Gastroesophageal sphincter (tissue), 4 donors: ENCODE measurements at places on chromosomes 6 and 20.

DNA sequence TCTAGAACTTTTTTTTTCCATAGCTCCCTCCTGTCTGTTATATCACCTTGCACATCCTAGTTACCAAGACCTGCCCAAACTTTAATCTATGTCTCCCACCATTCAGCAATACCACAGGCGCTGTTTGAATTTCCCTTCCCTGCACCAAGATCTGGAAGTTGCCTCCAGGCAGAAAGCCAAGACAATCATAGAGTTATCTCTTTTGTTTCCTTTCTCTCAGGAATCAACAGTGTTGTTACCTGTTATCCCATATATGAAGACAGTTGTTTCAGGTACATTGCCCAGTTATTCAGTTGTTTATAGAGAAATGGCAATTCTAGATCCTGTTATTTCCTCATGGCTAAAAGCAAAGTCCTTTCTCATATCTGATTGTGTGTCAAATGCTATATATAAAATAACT, 63.2 kb downstream of the PDSS2 start:
- ATAC-seq: no peak

- ATAC-seq: no peak
These were observed 2.1 kb upstream of the MTHFD1L start for GRCh38 chr6:150863213-150863928.

GRCh38 chr6:30615219-30615957, 1.7 kb downstream of the PPP1R10 start:
- no peak for ATAC-seq

- ATAC-seq: no peak
These were observed 1323.1 kb upstream of the CITED2 start for GRCh38 chr6:140697585-140697984.

DNA sequence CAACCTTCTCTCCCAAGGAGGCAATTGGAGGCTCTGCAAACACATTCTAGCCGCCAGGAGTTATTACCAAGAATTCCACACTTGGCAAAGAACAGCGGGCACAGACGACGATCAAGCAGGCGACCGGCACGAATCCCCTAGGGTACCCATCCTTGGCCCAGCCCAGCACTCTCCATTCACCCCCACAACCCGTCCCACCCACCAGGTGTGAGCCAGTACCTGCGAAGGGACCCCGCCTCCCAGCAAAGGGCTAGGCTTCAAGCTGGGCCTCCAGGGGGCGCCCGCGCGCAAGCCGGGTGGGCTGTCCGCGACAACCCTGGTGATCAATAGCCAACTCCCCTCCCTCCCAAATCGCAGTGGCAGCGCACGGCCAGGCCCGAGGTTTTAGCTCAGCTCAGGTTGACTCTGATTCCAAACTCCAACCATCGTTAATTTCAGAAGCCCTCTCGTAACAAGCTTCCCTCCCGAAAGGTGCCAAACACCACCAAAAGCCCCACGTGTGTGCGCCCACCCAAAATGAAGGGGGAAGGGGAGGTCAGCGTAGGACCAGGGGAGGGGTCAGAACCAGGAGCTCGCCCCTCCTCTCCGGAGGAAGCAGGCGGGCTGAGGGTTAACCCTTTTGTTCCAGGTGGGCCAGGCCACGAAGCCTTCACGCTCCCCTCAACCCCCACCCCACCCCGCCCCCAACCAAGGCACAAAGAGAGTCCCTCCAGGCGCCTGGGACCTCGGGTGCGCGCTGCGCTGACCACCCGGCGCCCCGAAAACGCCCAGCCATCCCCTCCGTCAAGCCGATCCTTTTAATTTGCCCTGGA, 2.1 kb downstream of the SALL4 start:
- ATAC-seq: peak; percentile 51

DNA sequence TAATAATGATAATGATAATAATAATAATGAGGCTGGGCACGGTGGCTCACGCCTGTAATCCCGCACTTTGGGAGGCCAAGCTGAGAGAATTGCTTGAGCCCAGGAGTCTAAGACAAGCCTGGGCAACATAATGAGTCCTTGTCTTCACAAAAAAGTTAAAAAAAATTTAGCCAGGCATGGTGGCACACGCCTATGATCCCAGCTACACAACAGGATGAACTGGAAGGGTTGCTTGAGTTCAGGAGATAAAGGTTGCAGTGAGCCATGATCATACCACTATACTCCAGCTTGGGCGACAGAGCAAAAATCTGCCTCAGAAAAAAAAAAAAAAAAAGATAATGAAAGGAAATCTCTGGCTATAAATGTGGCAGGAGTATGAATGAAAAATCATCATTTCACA, 213.4 kb downstream of the HIVEP2 start:
- ATAC-seq: no peak

DNA sequence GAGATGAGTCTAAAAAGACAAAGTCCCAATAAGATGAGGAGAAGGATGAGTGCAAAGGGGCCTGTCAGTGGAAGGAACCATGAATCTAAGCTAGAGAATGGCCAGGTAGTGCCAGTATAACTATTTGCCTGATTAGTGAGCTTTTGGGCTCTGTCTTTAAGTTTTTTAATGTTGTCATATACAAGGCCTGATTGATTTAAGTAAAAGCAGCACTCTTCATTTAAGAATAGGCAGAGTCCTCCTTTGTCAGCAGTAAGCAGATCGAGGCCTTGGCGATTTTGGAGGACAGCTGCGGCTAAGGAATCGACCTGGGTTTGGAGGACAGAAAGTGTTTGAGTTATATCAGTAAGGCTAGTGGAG, 753.4 kb upstream of the ADGRB3 start:
- ATAC-seq: no peak

GRCh38 chr6:161542346-161542980, 268.6 kb upstream of the AGPAT4 start:
- ATAC-seq: no peak

DNA sequence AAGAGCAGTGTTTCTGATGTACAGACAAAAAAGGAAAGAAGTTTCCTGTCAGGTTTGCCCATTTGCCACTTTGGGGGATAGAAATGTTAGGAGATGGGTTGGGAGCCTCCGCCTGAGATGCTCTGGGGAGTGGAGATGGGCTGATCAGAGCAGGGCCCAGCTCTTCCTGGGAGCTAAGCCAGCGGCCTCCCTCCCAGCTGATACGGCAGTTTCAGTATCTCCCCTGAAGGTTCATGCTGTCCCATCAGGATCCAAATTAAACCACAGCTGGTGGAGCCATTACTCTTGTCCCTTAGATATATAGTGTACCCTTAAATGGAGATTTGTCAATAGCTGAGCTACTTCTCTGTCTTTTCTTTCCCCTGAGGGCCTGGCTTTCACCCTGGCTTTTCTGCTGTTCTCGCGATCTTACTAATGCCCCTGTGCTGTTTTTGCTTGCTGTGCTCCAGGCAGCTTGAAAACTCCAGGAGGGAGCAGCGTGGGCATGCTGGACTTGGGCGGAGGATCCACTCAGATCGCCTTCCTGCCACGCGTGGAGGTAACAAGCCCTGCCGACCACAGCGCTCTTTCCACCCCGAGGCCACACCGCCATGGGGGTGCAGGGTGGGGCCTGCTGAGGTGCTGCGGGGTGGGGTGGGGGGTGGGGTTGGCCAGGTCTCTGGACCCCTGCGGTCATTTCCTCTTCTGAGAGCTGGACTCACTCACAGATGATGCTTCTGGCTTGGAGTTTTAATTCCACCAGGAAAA, 20.9 kb downstream of the ENTPD6 start:
- no peak for ATAC-seq

GRCh38 chr20:53714524-53714923, 120.9 kb upstream of the ZNF217 start:
- ATAC-seq: no peak

DNA sequence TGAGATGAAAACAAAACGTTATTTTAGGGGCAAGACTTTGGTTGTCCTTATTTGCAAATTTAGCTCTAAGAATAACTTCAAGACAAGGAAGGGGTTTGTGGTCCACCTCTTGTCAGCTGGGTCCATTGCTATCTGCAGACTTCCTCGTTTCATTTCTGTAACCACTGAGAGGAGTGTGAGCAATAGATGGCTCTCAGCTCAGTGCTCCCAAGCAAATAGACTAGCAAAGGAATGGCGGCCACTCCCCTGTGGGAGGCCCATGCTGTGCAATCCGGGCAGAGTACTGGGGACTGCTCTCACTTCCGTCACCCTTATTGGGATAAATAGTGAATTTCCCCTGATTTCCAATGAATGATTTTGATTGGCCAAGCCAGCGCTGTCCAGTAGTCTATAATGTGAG, 176.6 kb downstream of the ZDHHC14 start:
- ATAC-seq: no peak

DNA sequence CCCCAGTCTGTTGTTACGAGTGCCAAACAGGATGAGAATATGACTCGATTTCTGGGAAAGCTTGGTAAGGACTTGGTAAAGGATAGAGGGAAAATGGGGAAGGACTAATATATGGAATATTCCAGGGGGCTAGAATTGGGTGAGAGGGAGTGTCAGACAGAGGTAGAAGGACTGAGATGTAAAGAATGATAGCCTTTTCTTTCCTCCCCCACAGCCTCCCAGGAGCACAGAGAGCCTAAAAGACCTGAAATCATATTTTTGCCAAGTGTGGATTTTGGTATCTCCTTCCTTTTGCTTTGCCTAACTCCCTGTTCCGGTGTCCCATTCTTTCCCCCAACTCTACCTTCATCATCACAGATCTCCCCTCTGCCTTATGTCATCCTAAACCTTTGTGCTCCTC, 3.1 kb downstream of the MSH5 start:
- no peak for ATAC-seq

DNA sequence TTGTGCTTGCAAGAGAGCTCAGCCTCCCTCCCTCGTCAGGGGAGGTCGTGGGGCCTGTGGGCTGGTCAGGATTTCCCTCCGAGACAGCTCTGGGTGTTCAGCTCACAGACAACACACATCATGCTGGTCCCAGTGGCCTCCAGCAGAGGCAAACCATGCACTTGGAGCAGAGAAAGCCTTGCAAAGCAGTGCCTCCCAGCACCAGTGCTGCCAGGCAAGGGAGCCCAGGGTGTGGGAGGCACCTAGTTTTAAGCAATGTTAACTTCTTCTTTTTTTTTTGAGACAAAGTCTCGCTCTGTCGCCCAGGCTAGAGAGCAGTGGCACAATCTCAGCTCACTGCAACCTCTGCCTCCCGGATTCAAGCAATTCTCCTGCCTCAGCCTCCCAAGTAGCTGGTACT, 34.0 kb upstream of the INSM1 start:
- ATAC-seq: no peak

DNA sequence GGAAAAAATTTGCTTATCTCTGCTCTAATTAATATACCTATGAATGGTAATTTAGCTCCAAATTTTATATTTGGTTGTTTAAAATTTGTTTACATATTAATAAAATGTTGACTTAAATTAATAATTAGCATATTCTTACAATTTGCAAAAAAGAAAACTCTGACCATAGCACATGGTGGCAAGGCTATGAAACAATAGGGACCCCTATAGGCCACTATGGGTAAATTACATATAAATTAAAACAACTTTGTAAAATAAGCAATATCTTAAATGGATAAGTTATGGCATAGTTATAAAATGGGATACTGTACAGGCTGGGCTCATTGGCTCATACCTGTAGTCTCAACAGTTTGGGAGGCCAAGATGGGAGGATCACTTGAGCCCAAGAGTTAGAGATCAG, 76.0 kb downstream of the MKKS start:
- ATAC-seq: no peak

- no peak for ATAC-seq
These were observed 10.6 kb upstream of the CD83 start for GRCh38 chr6:14107000-14107399.

GRCh38 chr6:23534351-23534750, 591.7 kb upstream of the NRSN1 start:
- no peak for ATAC-seq

DNA sequence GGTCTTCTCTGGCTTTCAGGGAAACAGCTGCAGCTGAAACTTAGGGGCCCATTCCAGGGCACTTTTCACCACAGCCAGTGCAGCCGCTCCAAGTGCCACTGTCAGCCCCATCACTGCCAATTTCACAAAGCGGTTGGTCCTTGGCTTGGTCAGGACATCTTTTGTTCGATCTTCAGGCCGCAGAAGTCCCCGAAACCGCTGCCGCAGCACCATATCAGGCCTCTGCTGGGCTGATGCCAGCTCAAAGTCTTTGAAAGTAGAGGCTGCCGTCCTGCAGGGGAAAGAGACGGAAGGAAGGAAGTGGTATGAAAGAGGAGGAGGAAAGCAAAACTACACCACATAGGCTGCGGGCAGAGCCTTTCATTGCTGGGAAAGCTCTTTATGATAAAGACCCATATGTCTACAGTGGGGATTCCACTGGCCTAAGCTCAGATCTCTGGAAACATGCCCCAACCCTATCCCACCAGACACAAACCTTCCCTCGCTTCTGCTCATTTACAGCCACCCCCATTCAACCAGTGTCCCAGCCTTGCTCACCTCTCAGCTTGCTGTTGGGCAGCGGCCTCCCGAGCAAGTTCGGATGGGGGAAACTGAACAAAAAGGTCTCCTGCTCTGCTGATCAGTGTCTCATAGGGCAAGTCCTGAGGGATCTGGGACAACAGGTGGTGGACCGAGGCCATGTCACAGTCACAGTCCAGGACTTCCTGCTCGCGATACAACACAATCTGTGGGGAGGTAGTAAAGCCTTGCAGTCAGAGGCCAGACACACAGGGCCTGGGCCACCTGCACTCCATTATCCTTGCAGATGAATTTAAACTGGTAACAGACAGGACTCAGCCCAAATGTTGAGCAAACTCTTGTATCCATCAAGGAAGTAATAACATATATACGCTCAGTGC, 23.5 kb downstream of the TBC1D20 start:
- ATAC-seq: peak; percentile 7

DNA sequence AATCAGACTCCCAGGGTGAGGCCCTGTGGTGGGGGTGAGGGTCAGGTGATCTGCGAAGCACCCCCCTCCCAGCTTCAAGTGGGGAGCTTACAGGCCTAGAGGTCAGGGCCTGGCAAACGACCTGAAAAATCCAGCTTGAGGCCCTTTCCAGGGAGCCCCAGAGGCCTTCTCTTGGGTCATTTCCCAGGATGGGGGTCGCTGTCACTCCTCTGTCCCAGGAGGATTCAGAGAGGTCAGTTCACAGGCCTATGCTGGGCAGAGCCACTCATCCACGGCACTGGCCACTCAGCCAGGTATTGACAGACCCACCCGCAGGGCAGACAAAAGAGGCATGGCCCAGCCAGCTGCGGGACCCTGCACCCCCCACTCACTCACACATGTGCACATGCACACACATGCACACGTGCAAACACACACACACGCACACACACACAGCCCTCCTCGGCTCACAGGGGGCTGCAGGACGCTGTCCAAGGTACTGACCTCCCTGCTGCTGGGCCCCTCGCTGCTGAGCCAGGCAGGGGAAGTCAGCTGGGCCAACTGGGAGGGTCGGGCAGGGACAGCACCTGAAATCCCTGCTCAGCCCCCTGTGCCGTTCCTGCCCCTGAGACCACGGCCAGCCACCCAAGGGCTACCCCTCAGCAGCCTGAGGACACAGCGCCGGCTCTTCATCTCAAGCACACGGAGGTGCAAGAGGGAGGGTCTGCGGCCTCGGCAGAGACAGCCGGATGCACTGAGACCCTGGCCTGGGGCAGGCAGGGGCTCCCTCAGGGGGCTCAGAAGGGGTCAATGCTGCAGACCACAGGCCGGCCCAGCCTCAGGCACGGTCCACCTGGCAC, 113.8 kb downstream of the TAF4 start:
- ATAC-seq: no peak

- no peak for ATAC-seq
These were observed 142.0 kb downstream of the UST start for GRCh38 chr6:148888856-148889255.
